Pulmonary artery endothelial cell (primary cell): ENCODE measurements at places on chromosomes 7 and 10.

- no peak for DNase-seq
These were observed 91.9 kb downstream of the ZNF783 start for GRCh38 chr7:149353739-149354504.

DNA sequence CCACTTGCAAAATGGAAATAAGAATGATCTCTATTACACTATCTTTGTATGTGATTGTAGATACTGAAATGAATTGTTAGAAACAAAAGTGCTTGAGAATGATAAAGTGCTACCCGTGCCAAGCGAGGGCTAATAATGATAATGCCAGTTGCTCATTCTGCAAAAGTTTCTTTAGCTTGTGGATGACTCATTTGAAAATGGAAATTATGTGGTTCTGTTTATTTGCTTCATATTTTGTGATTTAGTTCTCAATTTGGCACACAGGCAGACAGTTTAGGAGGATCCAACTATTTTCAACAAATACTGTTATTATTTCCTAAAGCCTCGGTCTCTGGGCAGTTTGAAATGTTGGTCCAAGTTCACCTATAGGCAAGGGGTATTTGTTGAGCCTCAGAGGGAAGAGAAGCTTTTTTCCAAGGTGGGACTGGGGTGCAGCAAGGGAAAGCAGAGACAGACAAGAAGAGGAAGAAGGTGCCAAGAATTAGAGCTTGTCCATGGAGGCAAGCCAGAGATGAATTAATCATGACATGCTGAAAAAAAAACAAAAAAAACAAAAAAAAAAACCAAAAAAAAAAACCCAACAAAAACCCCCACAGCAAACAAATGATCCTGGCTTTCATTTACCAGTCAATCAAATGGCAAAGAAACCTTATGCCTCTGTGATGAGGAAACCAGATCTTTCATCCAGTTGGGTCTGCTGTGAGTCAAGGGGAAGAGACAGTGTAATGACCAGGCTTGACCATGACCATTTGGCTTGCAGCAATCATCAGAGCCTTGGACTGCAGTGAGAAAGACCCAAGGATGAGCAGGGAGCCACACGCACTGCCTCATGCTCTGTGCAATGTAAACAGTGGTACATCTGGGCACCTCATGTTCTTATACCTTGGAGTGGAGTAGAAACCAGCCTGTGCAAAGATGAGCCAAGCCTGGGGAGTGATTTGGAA is 285.0 kb upstream of the HABP2 start:
- no peak for DNase-seq

GRCh38 chr7:86785641-86786040 is 141.9 kb downstream of the GRM3 start:
- no peak for DNase-seq

- DNase-seq: no peak
These were observed 48.0 kb upstream of the AQP1 start for GRCh38 chr7:30863706-30864035.

- no peak for DNase-seq
These were observed 35.4 kb upstream of the HBP1 start for GRCh38 chr7:107133396-107133795.
